ENCODE measurements at places on chromosomes 4 and X.

DNA sequence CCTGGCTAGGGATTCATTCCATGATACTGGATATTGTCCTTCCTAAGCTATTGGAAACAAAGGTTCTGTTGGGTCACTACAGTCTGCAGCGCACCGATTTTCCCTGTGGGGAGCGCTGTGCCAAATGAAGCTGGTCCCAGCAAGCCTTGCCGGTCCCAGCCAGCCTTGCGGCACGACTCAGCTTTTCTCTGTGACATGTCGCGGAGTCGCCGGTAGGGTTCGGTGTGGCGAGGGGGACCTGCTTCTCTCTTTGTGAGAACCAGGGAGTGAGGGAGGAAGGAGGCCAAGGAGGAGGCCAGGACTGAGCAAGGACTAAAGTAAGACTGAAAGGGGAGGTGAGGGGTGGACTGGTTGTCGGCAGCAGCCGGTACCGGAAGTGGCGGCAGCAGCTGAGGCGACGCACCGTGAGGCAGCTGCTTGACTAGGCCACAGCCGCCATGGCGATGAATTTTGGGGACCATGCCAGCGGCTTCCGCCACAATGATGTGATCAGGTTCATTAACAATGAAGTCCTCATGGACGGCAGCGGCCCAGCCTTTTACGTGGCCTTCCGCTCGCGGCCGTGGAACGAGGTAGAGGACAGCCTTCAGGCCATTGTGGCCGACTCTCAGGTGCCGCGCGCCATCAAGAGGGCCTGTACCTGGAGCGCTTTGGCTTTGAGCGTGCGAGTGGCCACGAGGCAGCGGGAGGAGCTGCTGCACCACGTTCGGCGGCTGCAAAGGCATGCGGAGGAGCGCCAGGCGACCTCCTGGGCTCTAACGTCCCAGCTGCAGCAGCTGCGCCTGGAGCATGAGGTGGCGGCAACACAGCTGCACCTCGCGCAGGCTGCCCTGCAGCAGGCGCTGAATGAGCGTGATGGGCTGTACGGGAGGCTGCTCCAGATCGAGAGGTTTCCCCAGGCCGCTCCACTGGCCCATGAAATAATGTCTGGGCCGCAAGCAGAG, at the start of gene TEX13D:
TEX13D (plus strand) TSS at position 180 of the 944 bp plus-strand sequence; CDS start at position 438, 258 bp downstream.
- DNase-seq, result no peak

DNA sequence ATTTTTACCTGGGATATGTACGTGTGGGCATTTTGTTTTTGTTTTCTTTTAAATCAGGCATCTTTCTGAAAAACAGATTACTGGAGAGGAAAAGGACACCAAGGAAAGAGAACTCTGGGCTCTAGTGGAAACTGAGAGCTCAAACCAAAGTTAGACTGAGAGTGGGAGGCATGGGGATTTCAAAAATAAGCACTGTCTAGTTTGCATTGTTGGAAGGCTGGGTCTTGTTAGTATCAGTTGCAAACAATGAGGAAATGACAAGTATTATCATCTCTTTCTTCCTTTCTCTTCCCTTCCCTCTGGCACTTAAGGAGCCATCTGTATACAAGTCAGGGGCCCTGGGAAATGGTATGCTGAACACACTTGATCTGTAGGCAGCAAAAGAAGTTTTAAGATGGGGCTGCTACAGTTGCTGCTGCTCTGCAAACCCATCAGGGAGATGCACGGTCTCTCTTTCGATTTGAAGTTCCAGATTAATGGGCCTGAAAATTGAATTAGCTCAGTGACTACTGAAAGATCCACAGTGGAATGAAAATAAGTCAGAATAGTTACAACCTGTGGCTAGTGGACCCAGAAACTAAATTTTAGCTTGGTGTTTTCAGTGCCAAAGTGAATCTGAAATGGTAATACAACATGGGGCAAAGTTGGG, 48.0 kb upstream of the GRXCR1 start:
- DNase-seq, result no peak

DNA sequence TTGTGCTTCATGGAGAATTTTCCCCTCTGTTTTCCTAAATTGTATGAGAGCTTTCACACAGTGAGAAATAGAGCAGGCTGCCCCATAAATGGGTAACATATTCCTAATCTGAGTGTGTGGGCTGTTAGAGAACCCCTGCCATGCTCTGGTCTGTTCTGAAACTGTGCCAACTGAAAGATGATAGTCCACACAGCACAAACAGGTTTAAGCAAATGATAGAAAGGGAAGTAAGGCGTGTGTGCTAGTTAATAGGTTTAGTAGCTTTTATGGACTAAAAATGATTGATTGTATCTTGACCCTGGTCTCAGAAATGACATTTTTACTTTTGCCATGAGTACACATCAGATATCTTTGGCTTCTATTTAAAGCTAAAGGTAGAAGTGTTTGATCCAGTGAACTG, 106.2 kb downstream of the PRRG1 start:
- no peak for DNase-seq

- no peak for DNase-seq
Observed at GRCh38 chrX:32480019-32480418, 731.3 kb downstream of the DMD start.

GRCh38 chr4:130092187-130093015, 996.4 kb downstream of the C4orf33 start:
- no peak for DNase-seq

DNA sequence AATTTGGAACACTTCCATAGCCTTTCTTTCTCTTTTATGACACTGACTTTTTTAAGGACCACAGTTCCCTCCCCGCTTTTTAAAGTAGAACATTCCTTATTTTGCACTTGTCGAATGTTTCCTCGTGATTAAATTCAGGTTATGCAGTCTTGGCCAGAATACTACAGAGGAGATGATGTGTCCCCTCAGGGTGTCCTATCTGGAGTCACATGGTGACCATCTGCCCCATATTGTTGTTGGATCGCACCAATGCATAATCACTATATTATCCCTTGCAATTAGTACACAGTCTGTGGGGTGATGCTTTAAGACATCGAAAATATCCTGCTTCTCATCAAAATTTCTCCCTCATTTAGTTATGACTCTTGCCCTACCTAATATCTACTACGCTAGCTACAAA, 27.4 kb downstream of the WDFY3 start:
- no peak for DNase-seq
